Putamen (tissue), 1 donor: ENCODE measurements at places on chromosomes 1 and 21.

- no peak for DNase-seq
Measured at GRCh38 chr1:186519982-186520381, 59.1 kb upstream of the PDC start.

DNA sequence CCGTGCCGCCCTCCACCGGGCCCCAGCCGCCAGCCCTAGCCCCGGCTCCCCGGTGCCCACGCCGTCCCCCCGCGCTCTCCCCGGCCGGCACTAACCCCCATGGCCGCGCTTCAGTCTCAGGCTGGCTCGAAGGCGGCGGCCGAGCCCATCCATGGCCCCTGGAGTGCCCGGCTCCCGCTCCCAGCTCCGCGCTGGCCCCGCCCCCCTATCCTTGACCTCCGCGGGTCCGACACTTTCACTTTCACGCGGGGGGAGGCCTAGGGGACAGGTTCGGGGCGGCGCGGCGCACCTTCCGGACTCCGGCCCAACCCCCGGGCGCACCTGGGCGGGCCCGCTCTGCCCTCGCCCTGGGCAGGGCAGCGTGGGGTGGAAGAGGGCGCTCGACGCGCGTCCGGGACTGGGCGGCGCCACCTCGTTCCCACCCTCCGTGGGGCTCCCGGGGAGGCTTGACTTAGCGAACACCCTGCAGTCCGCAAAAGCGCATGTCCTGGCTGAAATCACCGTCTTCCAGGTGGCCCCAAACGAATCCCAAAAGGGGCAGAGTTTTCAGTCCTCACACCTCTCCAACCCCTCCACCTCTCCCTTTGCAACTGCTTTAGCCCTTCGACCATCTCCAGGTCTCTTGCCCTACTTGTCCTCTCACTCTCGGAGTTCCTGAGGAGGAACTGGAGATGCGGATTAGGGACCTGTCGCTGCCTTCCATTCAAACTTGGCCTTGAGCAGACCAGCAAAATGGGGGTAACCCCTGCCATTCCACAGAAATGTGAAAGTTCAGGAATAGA is 3.9 kb upstream of the DENND2D start:
- no peak for DNase-seq

DNA sequence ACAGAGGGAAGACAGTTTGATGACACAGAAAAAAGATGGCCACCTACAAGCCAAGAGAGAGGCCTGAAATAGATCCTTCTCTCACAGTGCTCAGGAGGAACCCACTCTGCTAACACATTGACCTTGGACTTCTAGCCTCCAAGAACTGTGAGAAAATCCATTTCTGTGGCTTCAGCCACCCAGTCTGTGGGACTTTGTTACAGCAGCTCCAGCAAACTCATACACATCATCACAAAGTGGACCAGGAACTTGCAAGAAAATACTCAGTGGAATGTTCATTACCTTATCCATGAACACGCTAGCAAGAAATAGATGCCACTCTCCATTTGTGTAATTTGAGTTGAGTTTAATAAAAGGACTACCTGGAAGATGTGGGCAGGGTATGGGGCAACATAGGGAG is 38.1 kb upstream of the VWA5B1 start:
- no peak for DNase-seq

- DNase-seq = no peak
Measured at GRCh38 chr1:67711158-67711854, 26.3 kb downstream of the GADD45A start.

DNA sequence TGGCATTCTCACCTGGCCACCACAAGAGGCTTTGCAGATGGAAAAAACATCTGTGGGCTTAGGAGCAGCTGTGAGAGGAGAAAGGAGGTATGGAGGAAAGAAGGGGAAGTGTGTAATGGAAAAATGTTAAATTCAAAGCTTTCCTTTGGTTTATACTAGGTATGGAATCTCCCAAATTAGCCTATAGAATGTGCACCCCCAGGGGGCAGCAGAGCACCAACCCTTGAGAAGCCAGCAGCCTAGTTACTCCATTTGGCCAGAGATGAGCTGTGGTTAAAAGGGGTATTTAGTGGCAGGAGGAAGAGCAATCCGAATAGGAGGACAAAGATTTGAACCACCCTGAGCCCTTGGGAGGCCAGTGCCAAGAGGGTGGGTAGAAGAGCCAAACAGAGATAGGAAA is 97.5 kb upstream of the CTTNBP2NL start:
- no peak for DNase-seq

DNA sequence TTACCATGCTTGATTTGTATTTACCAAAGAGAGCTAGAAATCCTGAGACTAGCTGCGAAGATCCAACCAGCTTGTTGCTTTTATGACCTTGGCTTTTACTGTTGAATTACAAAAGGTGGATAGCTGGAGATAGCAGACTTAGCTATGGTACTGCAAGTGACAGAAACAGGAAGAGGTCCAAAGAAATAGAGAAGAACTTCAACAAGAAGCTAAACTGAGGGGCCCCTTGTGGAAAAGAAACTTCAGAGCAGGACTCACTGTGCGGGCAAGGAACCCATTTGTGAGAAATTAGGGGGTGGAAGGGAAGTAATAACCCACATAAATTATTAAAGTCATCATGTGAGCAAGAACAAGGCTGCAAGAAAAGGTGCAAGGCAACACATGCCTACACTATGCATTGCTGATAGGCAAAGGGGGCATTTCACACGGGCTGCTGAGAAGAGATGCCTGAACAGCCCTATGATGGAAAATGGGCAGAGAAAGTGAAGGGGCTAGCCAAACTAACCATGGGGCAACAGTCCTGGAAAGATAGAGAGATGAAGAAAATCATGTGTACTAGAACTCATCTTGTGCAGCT is 116.6 kb upstream of the PRDX6 start:
- DNase-seq = no peak

- DNase-seq = peak; percentile 56
Measured at GRCh38 chr1:154157520-154158306, 2.8 kb upstream of the NUP210L start.

- DNase-seq = peak; percentile 60
Measured at GRCh38 chr1:115976921-115977498, 697 bp downstream of the SLC22A15 start.

- DNase-seq = no peak
Measured at GRCh38 chr1:204509186-204509635, 7.0 kb upstream of the MDM4 start.

DNA sequence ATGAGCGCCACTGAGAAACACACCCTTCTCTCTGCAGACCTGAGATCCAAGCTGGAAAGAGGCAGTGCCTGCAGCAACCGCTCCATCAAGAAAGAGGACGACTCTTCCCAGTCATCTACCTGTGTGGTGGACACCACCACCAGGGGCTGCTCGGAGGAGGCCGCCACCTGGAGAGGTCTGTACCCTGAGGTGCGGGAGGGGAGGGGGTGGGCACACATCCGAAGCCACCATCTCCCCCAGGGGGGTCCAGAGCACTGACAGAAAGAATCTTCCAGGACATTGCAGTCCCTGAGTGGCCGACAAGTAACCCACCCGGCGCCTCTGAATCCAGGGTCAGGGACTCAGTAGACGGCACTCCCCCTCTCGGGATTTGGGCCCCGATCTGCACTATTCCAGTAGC is 23.0 kb downstream of the TMEM201 start:
- DNase-seq = no peak

- DNase-seq = no peak
Measured at GRCh38 chr1:12128120-12128519, 38.7 kb upstream of the TNFRSF1B start.

DNA sequence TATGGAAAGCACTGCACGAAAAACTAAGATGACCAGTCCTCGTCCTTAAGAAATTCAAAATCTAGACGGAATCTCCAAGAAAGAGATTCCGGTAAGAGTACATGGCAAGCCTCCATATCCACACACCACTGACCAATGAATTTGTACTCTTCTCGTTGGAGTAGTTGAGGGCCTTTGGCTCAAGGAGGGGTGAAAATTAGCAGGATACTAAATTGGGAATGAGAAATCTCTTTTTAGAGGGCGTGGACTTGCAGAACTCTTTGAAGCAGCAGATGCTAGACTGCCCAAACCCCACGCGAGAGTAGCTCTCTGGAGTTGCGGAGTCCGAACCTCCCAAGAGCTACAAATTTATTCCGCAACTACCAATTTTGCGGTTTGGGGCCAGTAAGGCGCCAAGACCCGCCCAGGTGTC is 872 bp upstream of the PPP2R5A start:
- no peak for DNase-seq

DNA sequence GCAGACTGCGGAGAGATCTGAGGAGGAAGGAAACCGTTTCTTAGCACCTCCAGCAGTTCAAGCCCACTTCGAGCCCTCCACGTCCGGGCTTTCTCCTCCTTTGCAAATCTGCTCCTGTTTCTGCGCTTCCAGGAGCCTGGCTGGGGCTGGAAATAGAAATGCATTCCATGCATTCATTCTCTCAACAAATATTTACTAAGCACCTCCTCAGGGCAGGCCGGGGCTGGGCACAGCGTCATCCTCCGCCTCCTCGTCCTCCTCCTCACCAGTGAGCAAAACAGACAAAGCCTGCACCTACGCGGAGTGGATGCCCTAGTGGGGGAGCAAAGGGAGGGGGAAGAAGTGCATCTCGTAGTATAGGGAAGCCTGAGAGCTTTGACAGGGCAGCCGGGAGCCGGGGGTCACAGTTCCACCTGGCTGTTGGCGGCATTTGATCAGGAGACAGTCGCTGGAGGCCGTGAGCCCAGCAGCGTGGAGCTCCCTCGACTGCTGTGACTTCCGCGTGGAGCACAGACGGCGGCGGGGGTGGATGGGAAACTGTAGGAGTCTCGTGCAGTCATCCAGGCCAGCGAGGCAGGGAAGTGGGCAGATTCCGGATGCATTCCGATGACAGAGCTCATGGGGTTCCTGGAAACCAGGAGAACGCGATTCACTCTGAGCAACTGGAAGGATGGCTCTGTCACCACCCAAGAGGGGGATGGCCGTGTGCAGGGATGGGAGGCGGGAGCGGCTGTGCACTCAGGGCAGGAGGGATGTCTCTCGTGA is 93.5 kb downstream of the SIK1 start:
- no peak for DNase-seq
